Muscle of back (tissue), 13 donors: ENCODE measurements at places on chromosomes 4 and X.

DNA sequence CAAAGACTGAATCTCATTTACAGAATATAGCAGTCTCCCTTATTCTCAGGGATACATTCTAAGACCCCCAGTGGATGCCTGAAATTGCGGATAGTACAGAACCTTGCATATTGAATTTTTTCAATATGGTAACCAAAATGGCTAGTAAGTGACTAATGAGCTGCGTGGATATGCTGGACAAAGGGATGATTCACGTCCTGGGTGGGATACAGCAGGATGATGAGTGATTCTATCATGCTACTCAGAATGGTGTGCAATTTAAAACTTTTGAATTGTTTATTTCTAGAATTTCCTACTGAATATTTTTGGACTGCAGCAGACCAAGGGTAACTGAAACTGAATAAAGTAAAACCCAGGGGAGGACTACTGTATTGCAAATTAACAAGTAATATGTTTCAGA lies 66.7 kb downstream of the STAG2 start:
- no peak for DNase-seq

DNA sequence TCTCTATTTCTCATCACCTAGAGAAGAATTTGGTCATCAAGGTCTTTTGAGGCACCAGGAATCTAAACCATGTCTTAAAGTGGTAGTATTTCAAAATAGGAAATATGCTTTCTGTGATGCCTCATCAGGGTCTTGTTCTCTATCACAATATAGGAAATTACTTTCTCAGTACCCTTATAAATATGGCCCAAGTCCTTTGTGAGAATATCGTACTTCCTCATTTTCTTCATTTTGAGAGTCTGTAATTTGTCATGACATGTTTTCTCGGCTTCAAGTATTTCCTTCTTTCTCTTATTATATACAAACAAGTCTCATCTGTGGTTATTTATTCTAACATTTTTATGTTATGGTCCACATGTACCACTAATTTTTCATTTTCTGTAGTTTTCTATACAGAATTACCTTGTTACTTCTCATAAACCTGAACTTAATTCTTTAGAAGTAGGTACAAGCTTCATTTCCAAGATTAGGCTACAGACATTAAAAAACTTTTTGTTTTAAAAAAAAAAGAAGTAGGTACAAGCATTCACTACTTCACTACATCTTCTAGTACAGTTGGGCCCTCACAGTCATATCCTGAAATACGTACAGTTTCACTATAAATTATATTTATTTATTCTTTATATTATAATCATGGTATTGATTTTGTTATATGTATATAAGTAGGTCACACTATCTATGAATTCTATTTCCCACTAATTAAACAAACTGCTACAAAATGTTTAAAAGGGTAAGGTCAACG lies 54.4 kb downstream of the KLHL13 start:
- no peak for DNase-seq

GRCh38 chr4:148053298-148054003 lies 321.6 kb downstream of the ARHGAP10 start:
- DNase-seq, result no peak

GRCh38 chrX:135923353-135923752 lies 29.8 kb downstream of the SAGE1 start:
- no peak for DNase-seq

DNA sequence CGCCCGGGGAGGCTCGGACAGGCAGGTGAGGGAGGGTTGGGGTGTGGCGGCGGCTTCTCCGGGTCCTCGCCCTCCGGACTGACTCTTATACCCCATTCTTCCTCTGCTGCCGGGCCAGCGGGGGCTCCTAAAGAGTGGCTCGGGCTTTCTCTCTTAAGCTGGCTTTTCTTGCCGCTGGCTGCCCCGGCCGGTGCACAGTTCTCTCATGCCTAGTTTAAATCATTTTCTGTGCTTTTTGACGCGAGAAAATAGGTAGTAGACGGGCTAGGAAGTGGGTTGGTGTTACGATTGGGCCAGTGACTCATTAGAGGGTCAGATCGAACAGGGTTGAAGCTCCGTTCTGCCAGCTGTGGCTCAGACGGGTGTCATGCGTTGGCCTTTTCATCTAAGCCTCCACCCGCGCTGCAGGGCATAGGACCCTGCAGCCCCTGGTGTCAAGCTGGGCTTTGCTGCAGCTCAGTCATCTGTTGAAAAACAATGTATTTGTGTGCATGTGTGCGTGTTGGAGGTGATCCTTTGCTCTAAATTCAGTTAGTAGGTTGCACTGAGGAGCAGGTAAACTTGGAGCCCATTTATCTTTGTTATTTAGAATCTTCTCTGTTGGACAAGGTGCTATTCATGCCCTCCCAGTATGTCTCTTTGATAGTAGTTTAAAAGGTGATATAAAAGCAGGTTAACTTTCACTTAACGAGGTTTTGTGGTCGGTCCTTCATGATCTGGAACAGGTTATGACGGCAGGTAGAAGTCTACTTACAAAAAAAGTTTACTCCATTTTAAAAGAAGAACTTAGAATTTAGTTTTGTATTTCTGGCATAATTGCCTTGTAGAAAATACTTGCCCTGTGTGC lies 802 bp downstream of the BMP2K start:
- peak; percentile 26 for DNase-seq
